Endothelial cell of umbilical vein (primary cell): ENCODE measurements at places on chromosomes 1 and 21. TPM values are rescaled to one million over a fixed set of nuclear protein-coding genes. Genes with fewer than 3 reads are reported as not detected.

The ARL8A gene
- 69.5 and 75.6 TPM in 2 replicates for total RNA-seq

The OR14K1 gene
- not detected in 2 replicates for total RNA-seq

The ADGRL2 gene
- 40.0 and 46.1 TPM in 2 replicates for total RNA-seq

The CPLANE2 gene
- total RNA-seq = 3.7 and 3.9 TPM in 2 replicates

The EDARADD gene
- not detected in 2 replicates for total RNA-seq

The WDR3 gene
- 27.7 and 29.3 TPM in 2 replicates for total RNA-seq

The MSH4 gene
- total RNA-seq = 0.09 and 0.29 TPM in 2 replicates

The OR2T5 gene
- not detected in 2 replicates for total RNA-seq

The DEDD gene
- 50.2 and 54.9 TPM in 2 replicates for total RNA-seq

The ARMH1 gene
- not detected in 2 replicates for total RNA-seq
